Activated T-cell treated with anti-CD3 and anti-CD28 coated beads, Interleukin-2, amount 50 U/mL, for 1 hour (primary cell): ENCODE measurements at places on chromosomes 1 and 21.

GRCh38 chr1:91803847-91804545 is 82.0 kb downstream of the TGFBR3 start:
- DNase-seq, result peak; percentile 70

GRCh38 chr1:217134857-217135568 is 411.8 kb upstream of the ESRRG start:
- DNase-seq, result no peak

DNA sequence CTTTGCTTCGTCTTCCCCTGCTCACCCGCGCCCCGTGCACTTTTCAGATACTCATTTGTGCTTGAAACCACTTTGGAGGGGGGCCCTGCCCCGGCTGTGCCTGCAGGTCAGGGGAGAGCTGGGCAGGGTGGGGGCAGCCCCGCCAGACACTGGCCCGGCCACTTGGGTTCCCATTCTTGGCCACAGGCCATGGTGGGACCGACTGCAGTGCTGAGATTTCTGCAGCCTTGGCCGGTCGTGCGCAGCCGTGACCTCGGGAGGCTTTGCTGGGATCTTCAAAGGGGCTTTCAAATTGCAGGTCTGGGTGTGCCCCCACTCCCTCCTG is 54.5 kb upstream of the TTC34 start:
- no peak for DNase-seq

GRCh38 chr1:108845446-108845845 is 11.4 kb downstream of the AKNAD1 start:
- DNase-seq, result no peak

DNA sequence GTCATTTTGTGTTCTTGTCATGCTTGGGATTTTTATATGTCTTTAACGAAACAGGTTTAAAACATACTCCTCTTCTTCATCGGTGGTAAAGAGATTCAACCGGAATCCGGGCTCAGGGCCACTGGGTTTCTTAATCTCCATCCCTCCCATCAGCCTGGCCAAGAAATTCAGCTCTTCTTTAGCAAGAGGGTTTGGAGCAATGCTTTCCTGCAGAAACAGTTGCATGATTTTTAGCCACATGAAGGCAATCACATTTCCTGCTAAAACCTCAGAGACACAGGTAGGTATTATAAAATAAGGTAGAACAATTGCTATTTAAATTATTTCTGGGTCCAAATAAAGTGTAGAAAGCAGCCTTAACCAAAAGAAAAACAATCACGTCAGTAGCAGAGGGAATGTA is 22.7 kb upstream of the LSM10 start:
- DNase-seq, result no peak

DNA sequence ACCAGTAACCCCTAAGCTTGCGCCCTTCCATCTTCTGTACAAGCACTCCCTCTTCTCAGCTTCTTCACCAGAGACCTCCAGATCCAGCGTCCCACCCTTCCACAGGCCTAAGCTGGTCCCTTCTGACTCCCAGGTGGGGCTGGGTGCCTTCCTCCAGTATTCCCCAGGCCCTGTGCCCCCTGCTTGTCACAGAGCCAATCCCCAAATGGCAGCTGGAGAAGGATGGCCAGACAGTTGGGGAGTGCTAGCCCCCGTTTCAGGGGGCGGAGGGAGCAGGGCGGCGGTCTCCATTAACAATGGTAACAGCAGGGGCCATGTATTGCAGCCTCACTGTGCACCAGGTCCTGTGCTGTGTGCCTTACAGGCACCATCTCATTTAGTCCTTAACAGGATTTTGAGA is 85.7 kb downstream of the KCNN3 start:
- DNase-seq, result no peak

GRCh38 chr1:197173571-197174507 is 27.4 kb upstream of the ASPM start:
- DNase-seq, result no peak

- DNase-seq, result no peak
These were observed 47.1 kb downstream of the PHACTR4 start for GRCh38 chr1:28416509-28417194.

DNA sequence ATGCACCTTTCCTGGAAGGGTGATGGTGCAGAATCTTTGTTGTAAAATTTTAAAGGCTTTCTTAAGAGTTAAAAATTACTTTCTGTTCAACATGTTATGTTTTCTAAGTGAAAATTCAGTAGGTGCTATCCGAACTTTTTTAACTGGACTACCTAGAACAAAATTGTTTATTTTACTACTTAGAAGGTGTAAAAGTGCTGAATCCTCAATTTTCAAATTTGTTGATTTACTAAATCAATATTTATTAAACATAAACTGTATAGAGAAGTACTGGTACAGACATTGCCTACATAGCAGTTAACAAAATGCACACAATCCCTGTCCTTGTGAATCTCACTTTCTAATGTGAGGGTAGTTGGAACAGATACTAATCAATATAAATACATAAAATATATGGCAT is 277.5 kb downstream of the CTH start:
- DNase-seq, result no peak

DNA sequence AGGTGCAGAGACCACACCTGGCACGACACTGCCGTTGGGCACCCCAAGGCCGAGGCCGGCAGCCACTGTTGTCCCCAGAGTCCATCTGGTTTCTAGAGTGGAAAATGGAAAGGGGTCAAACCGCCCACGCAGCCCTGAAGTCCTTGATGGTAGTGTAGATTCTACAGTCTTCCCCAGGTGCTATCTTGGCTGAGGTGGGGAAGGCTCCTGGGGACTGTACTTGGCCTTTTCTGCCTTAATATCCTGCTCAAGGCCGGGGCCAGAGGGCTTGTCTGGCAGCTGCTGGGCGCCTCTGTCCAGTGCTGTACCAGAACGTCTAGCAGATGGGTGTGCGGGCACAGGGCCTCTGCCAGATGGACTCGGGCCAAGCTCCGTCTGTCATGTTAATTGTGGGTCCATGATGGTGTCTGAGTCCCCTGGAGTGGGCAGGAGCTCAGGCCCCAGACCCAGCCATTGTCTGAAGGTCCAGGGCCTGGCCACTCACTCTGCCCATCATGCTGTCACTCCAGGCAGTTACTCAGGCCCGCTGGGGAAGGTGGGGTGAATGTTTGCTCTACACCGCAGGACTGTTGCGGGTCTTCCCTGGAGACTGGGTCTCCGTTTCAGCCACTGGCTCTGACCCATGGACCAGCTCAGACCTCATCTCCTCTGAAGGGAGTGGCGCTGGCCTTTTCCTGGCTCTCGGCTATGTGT is 161.9 kb upstream of the COL6A1 start:
- no peak for DNase-seq

DNA sequence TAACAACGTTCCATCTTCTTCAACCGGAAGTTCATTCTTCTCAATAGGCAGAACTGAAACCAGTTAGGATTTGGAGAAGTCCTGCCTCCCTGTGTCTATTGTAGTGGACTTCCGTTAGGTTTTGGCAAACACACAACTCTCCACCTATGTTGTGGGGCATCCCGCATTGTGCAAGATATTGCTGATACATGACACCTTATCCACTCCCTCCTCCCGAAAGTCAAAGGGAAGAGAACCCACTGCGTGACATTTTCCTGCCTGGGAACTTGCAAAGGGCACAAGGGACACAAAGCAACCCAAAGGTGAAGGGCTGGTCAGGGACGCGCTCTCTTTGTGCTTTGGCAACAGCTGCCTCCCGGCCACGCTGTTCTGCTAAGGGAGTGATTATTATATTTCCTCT is 164.8 kb downstream of the TPR start:
- DNase-seq, result no peak

- no peak for DNase-seq
These were observed 396.5 kb downstream of the SMYD3 start for GRCh38 chr1:246110343-246111219.

- no peak for DNase-seq
These were observed 81.9 kb upstream of the PRRC2C start for GRCh38 chr1:171403393-171403792.

GRCh38 chr1:161185282-161185682 is 8.0 kb upstream of the B4GALT3 start:
- peak; percentile 66 for DNase-seq

- DNase-seq, result no peak
These were observed 20.3 kb downstream of the USP24 start for GRCh38 chr1:55194851-55195250.

GRCh38 chr1:236175642-236176336 is 33.5 kb downstream of the GPR137B start:
- no peak for DNase-seq

GRCh38 chr1:218878369-218878768 is 295.3 kb upstream of the LYPLAL1 start:
- DNase-seq, result no peak

DNA sequence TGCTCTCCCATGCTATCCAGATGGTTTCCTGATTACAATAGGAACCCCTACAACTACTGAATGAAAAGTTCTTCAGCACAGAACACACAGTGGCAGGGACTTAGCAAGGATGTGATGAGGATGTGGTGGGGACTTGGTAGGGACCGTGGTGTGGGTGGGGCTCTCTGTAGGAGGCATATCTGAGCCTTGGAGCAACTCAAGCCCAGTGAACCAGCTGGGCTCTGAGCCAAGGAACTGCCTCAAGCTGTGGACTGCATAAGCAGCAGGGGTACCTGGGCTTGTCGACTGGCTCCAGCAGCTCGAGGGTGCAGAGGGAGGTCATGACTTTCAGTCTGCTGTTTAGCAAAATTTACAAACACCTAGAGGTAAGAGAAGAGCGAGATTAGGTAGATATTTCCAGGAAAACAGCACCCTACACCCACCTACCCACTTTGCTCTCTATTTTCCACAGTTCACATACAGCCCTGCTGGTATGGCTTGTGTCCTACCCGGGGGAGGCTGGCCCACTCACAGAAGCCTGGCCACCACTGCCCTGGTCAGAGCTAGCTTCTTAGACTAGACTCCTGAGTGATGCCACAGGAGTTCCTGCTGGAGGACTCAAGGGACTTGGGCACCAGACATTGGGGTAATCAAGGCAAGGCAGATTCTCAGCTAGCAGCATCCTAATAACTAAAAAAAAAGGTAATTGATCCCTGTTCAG is 86.8 kb upstream of the GCLM start:
- DNase-seq, result no peak

GRCh38 chr1:211932231-211932932 is 101.8 kb upstream of the LPGAT1 start:
- no peak for DNase-seq

- no peak for DNase-seq
These were observed 200.5 kb upstream of the C1orf105 start for GRCh38 chr1:172219966-172220365.

GRCh38 chr1:218642033-218642948 is 297.2 kb downstream of the TGFB2 start:
- no peak for DNase-seq

GRCh38 chr1:12130466-12131130 is 36.2 kb upstream of the TNFRSF1B start:
- DNase-seq, result no peak

- DNase-seq, result no peak
These were observed 203.2 kb upstream of the SGIP1 start for GRCh38 chr1:66330722-66331141.

GRCh38 chr1:228860911-228861831 is 125.9 kb downstream of the RHOU start:
- no peak for DNase-seq

GRCh38 chr1:223803211-223803610 is 42.5 kb downstream of the TP53BP2 start:
- DNase-seq, result no peak

GRCh38 chr21:42417533-42417932 is 13.8 kb downstream of the UBASH3A start:
- no peak for DNase-seq

- no peak for DNase-seq
These were observed 242.4 kb downstream of the PLPP3 start for GRCh38 chr1:56336982-56337381.
